Temporal lobe (tissue), 4 donors: ENCODE measurements at places on chromosomes 1 and 21. TPM values are rescaled to one million over a fixed set of nuclear protein-coding genes. Genes with fewer than 3 reads are reported as not detected.

The SMG7 gene
- total RNA-seq, result 29.0 TPM

The AKR7A3 gene
- 1.7 TPM for total RNA-seq

The FCRL4 gene
- not detected for total RNA-seq

The FMN2 gene
- total RNA-seq, result 64.4 TPM

The F5 gene
- total RNA-seq, result under 0.01 TPM

The CCDC27 gene
- not detected for total RNA-seq

The RHCE gene
- 0.25 TPM for total RNA-seq

The SPATA1 gene
- total RNA-seq, result 0.74 TPM
